CD4-positive, alpha-beta memory T cell (primary cell): ENCODE measurements at places on chromosomes 1 and 21. TPM values are rescaled to one million over a fixed set of nuclear protein-coding genes. Genes with fewer than 3 reads are reported as not detected.

The CSMD2 gene
- total RNA-seq = not detected

The NUP210L gene
- total RNA-seq = 0.19 TPM

The ZNF593OS gene
- total RNA-seq = not detected

The LCE1D gene
- not detected for total RNA-seq

The ZNF648 gene
- total RNA-seq = not detected

The C1orf94 gene
- not detected for total RNA-seq

The PLA2G2D gene
- total RNA-seq = not detected

The SLAMF7 gene
- total RNA-seq = 8.2 TPM

The CENPL gene
- total RNA-seq = 9.0 TPM

The PROK1 gene
- not detected for total RNA-seq

The TNFRSF25 gene
- 392 TPM for total RNA-seq

The GBP1 gene
- total RNA-seq = 74.1 TPM

The ARTN gene
- total RNA-seq = 0.41 TPM

The ZBTB21 gene
- 21.7 TPM for total RNA-seq

GRCh38 chr21:35791541-35792325, 268.6 kb downstream of the SETD4 start:
- no peak for DNase-seq

DNA sequence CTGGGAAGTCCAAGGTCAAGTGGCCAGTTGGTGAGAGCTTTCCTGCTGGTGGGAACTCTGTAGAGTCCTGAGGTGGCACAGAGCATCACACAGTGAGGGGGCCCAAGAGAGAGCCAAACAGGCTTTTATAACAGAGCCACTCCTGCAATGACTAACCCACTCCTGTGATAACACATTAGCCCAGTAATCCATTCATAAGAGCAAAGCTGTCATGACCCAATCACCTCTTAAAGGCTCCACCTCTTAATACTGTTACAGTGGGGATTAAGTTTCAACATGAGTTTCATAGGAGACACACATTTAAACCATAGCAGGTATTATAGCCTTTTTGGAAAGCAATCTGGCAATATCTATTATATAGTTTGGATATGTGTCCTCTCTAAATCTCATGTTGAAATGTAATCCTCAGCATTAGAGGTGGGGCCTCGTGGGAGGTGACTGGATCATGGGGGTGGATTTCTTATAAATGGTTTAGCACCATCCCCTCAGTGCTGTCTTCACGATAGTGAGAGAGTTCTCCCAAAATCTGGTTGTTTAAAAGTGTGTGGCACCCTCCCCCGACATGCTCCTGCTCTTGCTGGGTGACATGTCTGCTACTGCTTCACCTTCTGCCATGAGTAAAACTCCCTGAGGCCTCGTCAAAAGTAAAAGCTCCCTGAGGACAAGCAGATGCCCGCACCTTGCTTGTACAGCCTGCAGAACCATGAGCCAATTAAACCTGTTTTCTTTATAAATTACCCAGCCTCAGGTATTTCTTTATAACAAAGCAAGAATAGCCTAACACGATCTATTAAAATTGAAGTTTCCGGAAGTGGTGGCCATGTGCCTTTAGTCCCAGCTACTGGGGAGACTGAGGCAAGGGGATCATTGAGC, 64.5 kb downstream of the CD58 start:
- DNase-seq = no peak

GRCh38 chr1:1764876-1765470, 13.3 kb downstream of the NADK start:
- DNase-seq = no peak

- DNase-seq = no peak
Measured at GRCh38 chr1:231013391-231014015, 26.6 kb downstream of the FAM89A start.

DNA sequence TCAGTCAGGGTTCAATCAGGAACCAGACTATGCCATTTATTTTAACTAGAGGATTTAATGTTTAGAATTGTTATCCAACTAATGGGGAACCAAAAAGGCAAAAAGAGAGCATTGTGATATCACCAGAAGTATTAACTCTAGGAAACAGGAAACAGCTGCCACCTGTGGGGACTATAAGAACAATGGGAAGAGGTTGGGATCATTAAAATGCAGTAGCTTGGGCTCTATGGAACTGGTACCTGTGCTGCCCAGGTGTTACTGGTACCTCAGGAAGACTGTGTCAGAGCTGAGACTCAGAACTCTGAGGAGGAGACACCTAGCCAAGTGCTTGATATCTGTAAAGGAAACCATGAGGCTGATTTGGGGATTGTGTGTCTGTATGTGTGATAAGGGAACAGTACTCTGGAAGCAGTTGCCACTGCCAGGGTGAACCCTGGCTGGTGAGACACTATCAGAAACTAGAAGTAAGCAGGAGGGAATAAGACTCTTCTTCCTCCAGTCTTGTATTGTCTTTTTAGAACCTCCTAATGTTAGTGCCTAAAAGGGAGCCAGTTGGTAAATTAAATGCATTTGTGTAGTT, 49.4 kb downstream of the MAN1A2 start:
- DNase-seq = no peak

DNA sequence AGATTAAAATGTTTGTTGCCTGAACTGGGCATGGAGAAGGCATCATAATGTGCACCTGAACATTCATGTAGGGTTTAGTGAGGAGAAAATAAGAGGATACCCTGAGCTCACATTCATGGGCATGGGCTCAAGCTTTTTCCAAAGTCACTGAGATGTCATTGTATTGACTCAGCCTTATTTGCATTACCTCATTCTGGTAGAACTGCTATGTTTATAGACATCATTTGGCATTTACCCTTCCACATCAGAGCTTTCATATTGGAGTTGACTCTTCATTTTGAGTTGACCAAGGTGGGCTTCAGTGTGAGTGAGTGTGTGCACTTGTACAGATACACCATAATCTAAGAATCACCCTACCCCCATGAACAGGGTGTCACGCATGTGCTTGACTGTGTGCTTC, 143.2 kb downstream of the PBX1 start:
- no peak for DNase-seq

- no peak for DNase-seq
Measured at GRCh38 chr1:49319426-49319963, 542.8 kb upstream of the BEND5 start.

- no peak for DNase-seq
Measured at GRCh38 chr21:45227735-45228134, 60.0 kb downstream of the POFUT2 start.

- DNase-seq = no peak
Measured at GRCh38 chr21:41247561-41248545, 68.7 kb upstream of the FAM3B start.

DNA sequence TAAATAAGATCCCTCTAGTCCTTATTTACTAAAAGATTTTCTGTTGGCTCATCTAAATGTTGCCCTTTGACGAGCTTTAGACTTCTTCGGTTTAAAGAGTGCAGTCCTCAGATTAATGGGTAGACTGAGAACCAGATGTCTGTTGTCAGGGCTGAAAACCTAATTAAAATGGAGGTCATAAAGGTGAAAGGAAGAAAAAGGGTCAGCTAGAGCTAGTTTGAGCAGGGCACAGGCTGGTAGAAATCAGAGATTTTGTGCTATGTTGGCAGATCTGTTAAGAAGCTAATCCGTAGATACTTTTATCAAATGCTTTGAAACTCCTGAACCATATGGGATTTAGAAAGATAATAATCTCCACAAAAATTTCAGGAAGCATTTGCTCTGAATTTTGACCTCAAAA, 959.0 kb downstream of the PLA2G4A start:
- no peak for DNase-seq

DNA sequence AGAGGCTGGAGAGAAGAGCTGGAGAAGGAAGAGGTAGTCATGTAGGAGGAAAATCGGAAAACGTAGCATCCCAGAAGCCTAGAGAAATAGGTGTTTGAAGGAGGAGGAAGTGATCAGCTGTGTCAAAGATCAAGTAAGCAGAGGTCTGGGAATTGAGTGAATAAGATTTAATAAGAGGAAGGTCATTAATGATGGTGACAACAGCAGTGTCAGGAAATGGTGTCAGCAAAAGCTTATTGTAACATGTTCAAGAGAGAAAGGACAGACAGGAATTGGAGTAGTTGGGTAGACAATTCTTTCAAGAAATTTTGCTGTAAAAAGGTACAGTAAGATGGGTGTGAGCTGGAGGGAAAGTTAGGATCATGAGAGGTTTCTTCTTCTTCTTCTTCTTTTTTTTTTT, 41.6 kb upstream of the SLC6A9 start:
- DNase-seq = no peak

- DNase-seq = no peak
Measured at GRCh38 chr21:40766381-40766780, 80.6 kb downstream of the DSCAM start.

DNA sequence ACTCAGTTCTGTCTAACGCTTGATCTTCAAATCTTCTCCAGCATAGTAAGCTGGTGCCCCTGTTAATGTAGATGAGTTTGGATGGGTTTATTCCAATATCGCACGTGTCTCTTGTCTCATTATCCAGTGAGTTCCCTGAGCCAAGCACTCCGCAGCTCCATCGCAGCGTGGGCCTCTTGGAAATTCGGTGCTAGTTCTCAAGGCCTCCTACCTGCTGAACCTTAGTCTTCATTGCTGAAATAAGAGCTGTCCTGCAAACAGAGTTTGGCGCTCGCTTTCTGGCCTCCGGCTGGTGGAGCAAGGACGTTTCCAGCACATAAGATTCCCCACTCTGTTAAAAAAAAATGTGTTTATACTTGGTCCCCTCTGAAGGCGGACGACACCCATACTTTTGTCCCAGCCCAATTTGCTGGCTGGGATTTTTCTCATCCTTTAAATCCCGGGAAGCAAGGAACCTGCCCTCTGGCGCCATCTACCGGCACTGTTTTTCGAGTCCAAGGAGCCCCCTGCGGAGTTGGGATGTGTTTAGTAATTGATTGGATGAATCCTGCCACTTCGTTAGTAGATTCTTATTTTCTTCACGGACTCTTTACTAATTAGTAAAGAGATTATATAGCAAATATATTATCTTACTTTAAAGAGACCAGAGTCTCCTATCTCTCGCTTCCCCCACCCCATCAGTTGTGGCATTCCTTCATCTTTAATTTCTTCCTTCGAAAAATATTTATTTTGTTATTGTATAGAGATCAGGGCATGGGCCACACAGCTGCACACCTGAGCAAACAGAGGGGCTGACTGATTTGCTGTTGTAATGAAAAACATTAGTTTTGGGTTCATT, 14.7 kb downstream of the JUN start:
- no peak for DNase-seq

GRCh38 chr1:50568782-50569181, 145.5 kb upstream of the DMRTA2 start:
- DNase-seq = no peak

- DNase-seq = no peak
Measured at GRCh38 chr1:3785045-3785444, 11.3 kb downstream of the LRRC47 start.

GRCh38 chr1:64302971-64303370, 99.5 kb downstream of the UBE2U start:
- DNase-seq = no peak

DNA sequence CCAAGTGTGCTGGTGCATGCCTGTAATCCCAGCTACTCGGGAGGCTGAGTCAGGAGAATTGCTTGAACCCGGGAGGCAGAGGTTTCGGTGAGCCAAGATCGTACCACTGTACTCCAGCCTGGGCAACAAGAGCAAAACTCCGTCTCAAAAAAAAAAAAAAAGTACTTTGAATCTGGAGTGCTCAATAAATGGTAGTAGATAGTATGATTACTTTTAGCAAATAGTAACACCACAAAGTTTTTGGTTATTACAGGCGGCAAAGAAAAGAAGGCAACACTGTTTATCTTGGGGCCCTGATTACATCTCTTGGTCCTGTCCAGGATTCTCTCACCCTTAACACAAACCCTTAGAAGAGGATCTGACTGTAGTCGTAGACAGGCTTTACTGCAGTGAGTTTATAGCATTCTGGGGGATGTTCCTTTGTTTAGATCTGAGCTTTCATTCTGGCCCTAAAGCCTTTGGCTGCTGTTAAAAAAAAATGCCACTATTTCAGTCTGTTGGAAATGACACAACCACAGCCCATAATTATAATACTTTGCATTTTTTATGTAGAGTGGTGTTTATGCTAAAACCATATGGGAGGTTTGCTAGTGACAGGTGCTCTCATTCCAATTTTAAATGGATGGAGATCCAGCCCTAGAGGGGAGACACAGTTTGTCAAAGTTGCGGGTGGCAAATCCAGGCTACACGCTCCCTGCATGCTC, 79.7 kb upstream of the SLC2A1 start:
- DNase-seq = no peak

GRCh38 chr1:53332833-53333232, 5.0 kb upstream of the LRP8 start:
- no peak for DNase-seq

DNA sequence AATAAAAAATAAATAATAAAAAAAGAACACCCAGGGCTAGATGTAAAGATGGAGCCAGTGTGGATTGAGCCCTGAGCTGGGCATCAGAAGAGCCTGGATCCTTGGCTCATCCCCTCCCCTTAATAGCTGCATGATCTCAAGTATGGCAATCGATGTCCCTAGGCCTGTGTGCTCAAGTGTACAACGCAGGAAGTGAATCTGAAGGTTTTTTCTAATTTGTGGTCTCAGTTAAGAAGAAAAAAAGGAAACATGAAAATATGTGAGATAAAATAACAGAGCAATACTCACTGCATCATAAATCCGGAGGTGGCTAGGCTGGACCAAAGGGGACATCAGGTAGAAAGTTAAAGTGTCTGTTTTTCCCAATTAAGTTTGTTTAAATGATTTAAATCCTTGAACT, 47.3 kb upstream of the SLC44A3 start:
- DNase-seq = no peak

GRCh38 chr1:201307231-201307630, 23.9 kb downstream of the PKP1 start:
- no peak for DNase-seq

DNA sequence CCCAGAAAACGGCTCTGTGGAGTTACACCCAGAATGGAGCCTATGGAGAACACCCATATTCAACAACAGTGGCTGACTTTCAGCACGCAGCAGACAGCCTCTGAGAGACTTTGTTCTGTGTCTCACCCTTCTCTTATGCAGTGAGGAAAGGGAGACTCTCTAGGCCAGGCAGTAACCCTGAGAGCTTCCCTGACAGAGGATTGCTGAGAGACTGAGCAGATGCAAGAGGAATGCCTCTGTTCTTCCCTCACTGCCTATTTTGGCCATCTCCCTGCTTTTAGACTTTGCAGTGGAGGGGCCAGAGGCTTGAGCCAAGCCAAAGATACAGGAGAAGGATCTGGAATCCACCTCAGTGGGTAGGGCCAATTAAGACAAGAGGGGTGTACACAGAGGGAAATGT, 41.8 kb upstream of the SLC16A1 start:
- no peak for DNase-seq

DNA sequence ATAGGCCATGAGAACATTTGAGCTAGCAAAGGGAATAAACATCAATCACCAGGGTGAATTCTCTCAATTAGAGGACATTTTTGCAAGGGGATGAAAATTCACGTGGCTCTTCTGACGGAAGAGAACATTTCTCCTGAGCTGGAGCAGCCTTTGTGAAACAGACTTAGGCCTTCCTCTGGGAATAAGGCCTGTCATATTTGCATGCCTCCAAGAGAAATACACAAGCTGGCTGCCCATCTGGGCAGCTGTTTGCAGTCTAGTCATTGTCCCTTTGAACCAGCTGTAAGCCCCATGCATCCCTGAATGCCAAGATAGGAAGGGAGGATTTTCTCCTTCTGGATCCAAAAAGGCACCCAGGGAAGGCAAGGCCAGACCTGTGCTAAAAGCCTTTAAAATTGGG, 5.5 kb downstream of the LEMD1 start:
- no peak for DNase-seq

GRCh38 chr1:81978945-81979344, 178.2 kb downstream of the ADGRL2 start:
- DNase-seq = no peak

GRCh38 chr1:63169057-63169456, 153.3 kb upstream of the FOXD3 start:
- no peak for DNase-seq
